ENCODE measurements at places on chromosomes 5 and 9.
A peak's percentile ranks its signal among the peaks of the same experiment; 100 is the strongest.

- DNase-seq, result no peak
These were observed 5.8 kb upstream of the CARNMT1 start for GRCh38 chr9:75033791-75034473.

DNA sequence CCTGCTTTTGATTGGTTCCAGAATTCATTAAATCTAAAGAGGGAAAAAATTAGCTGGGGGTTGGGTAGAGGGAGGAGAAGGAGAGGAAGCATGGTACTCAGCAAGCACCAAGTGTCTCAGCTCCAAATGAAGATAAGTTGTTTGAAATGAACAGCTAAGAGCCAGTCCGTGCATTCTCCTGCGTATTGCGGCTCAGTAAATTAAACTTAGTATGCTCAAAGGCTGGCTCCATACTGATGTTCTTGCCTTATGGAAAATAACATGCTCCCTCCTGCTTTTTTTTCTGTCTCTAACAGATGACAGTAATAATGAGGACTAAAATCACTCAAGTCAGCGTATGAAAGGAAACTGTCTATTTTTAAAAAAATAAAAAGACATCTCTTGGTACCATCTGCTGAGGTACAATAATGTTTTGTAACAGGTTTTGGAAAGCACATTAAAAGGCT, 161.0 kb downstream of the SPATA31D1 start:
- no peak for DNase-seq

GRCh38 chr5:144882739-144883283, 712.1 kb downstream of the KCTD16 start:
- DNase-seq, result no peak

- peak; percentile 82 for DNase-seq
These were observed 53.6 kb downstream of the GPR107 start for GRCh38 chr9:130107234-130107861.

- DNase-seq, result no peak
These were observed 150.3 kb downstream of the XRCC4 start for GRCh38 chr5:83227611-83228010.

DNA sequence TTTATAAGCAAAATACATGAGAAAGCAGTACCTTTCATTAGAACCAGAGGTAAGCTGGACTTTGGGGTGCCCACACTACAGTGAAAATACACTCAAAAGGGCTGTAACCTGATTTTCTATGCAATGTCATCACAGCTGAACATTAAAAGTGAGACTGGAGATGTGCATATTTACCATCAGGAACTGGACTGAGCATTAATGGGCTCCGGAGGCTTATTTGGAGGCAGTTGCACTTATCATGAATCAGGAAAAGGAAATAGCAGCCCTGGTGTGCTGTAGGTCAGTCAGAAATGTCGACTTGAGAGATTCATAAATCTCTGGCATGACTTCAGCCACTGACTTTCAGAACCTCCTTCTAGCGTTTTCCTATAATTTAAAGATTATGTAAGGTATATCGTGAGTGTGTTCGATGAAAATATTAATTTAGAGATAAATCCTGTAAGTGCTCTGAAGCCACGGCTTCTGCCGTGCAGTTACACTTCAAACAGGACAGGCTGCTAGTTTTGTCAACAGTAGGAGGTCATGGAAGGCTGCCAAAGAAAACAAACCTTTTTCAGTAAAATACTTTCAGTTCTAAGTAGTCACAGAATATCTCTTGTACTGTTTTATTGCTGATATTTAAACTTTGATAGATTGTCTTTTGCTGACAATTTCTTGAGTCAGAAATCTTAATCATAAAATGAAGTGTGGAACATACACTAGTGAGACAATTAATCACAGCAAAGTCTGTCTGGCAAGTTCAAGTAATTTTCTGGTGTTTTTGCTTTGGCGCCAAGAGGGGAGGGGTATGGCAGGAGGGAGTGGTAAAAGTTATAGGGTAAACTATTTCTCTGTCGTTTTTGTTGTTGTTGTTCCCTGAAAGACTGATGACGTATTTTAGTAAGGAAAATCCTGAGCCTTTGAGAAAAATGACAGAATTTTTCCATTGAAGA, 939.7 kb downstream of the NR2F1-AS1 start:
- peak; percentile 85 for DNase-seq

DNA sequence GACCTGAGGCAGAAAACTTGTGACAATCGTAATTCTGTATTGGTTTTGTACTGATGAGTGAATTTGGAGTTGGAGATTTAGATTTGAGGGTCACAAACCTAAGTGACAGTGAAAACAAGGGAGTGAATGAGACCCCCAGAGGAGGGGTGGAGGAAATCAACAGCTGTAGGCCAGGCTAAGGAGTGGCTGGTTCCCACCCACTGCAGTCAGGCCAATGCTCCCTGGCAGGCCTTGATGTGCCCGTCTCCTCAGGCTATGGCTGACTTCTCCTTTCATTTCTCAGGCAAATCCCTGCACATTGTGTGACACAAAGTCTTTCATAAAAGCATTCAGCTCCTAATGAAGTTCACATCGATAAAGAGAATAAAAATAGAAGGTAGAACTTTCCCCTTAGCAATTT, 557.6 kb downstream of the CETN3 start:
- no peak for DNase-seq
